ENCODE measurements at places on chromosomes 16 and 17.
A peak's percentile ranks its signal among the peaks of the same experiment; 100 is the strongest.

- no peak for DNase-seq
Measured at GRCh38 chr16:12423131-12423530, 380.6 kb downstream of the CPPED1 start.

DNA sequence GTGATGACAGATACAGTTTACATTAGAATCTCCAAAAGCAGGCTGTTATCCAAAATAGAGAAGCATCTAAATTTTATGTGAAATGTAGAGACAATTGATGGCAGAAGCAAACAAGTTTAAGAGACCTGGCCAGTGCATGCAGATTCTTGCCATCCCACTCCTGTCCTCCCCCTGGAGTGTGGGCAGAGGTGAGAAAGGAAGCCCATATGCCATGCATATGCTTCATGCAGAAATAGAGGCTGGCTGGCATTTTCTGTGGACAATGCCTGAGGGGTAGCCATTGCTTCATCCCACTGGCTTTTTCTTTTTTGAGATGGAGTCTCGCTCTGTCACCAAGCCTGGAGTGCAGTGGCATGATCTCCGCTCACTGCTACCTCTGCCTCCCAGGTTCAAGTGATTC lies 382.1 kb downstream of the RBFOX1 start:
- DNase-seq = no peak

DNA sequence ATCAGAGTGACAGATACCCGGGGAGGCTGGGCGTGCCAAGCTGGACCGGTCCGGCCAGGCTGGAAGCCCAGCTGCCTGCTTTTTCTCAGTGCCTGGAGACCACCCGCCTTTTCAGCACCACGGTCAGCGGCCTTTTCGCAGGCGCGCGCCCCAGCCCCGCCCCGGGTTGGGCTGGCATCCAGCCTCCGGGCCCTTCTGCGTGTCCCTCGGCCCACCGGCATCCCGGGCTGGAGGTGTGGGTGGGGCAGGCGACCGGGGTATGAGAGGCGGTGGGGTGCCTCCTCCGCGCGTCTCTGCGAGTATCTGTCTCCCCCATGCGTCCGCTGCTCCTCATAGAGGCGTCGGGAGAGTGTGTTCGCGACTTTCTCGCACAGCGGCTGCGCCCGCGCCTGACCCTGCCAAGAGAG lies 102.5 kb downstream of the MRM1 start:
- no peak for DNase-seq

DNA sequence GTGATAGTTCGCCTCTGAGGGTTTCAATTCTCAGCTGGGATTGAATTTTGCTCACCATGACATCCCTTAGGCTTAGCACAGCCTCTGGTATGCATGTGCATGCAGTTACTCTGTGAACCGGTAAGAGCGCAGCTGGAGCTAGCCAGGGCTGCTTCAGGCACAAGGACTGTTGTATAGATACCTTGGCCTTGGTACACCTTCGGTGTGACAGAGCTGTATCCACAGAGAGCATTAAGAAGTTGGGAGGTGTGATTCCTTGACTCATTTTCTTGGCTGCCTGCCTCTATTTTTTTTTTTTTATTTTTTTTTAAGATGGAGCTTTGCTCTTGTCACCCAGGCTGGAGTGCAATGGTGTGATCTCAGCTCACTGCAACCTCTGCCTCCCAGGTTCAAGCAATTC lies 2.2 kb upstream of the NUTF2 start:
- DNase-seq = no peak

DNA sequence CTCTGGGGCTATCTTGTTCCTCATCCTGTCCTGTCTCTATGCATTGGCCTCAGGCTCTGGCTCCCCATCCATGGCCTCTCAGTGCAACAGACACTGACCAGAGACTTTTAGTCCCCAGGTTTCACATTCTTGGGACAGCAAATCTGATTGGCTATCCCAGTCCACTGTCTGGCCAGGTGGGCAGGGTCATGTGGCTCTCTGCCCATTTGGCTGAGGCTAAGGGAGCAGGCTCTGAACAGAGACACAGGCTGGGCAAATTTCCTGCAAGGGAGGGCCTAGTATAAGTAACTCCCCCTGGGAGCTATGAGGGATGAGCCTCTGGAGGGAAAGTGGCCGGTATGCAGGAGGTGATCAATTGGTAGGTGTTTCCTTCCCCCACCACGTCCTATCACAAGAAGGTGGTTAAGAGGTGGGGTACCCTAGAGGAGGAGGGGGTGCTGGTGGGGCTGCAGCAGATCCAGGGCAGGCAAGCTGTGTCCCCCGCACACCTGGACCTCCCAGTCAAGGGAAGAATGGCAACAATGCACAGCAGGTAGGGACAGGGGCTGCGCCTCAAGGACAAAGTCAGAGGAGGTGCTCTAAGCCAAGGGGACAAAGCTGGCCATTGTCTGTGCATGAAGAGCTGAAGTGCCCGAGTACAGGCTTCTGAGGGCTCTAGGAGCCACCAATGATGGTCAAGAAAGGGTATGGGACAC lies 13.2 kb downstream of the XYLT2 start:
- DNase-seq = no peak

- no peak for DNase-seq
Measured at GRCh38 chr17:50871364-50871763, 5.2 kb upstream of the TOB1 start.

DNA sequence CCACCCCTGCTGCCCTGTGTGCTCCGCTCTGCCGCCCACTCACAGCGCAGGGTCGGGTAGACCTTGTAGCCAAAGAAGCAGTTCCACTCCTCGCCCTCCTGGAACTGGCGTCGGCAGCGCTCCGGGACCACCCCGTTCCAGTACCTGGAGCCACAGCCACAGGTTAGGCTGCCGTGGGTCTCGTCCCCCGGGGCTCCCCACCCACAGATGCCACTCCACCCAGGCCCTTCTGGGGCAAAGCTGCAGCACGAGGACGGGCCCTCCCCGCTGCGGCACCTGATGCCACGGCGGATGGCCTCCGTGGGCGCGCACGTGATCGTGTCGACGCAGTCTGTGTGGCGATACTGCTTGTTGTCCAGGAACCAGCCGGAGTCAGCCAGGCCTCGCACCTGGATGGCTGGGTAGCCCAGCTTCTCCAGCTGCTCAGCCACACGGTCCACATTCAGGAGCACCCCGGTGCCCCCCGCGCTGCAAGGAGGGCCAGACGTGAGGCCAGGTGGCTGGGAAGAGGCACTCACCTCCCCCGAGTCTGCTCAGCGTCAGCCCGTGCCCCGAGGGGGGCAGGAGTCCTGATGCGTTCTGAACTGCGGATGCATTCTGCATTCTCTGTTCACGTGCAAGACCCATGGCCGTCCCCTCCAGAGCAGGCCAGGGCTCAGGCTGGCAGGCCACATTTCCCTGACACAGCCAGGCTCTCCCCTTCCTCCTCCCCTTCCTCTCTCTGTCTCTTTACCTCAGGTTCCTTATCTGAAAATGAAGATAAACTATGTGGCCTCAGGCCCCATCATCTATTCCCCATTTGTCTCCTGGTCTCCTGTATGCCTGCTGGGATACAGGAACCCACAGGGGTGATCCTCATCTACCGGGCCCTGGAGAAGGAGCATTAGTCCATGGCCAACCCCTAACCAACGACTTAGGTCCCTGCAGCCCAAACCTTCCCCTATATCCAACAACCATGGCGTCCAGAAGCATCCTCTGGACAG lies 4.1 kb downstream of the NOTUM start:
- DNase-seq = no peak

DNA sequence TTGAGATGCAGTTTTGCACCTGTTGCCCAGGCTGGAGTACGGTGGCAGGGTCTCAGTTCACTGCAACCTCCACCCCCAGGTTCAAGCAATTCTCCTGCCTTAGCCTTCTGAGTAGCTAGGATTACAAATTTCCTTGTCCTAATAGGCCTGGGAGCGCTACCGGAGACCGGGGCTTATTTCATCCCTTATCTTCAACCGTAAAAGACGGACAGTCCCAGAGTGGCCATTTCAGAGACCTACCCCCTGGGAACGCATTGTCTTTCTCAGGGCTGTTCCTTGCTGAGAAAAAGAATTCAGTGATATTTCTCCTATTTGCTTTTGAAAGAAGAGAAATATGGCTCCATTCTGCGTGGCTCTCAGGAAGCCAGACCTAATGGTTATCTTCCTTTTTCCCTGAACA lies 39.6 kb upstream of the GINS3 start:
- DNase-seq = no peak

DNA sequence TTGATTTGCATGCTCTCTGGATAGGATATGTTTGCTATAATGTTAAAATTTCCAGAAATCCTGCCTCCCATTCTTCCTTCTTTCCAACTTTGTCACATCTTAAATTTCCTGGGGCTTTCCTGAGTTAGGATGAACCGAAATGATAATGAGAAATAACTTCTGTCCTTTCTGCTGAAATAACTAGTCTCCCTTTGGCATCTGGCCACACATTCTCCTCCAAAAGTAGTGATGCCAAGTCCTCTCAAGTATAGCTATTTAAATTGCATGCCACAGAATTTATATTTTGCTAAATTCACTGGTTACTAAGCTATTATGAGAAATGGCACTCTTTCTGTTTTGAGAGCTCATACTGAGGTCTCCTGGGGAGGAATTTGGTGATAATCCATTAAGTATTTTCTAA lies 30.6 kb downstream of the FAM20A start:
- DNase-seq = no peak

GRCh38 chr17:50169881-50170459 lies 4.2 kb downstream of the SGCA start:
- DNase-seq = no peak

- no peak for DNase-seq
Measured at GRCh38 chr17:83136156-83136555, 56.7 kb downstream of the METRNL start.

DNA sequence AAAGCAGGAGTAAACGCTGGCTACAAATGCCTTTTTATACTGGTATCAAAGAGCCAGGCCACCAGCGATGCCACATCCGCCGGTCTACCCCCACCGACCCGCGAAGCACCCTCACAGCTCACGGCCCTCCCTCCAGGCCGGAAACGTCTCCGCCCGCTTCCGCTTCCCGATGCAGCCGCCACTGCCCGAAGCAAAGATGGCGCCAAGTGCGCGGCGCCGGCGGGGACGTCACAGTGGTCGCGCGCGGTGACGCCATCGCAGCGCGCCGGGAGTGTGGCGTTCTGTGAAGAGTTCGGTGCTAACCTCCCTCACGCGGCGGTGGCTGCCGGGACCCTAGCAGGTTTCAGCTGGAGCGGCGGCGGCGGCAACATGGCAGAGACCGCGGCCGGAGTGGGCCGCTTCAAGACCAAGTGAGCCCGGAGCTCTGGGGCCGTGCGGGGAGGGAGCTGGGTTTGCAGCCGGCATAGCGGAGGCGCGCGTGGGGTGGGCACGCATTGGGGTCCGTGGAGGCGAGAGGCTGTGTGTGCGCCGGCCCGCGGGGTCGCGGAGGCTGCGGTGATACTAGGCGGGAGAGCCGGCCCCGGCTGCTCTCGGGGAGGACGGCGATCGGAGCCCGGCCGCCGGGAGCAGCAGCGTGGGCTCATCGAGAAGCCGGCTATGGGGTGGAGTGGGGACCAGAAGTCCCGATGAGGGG lies at the start of gene TBL3:
Gene TBL3 (plus strand): TSS at position 258 of the 694 bp plus-strand sequence. CDS start 112 bp downstream, at position 370.
- peak; percentile 97 for DNase-seq

- DNase-seq = no peak
Measured at GRCh38 chr16:80806927-80807340, 2.5 kb upstream of the CDYL2 start.

- no peak for DNase-seq
Measured at GRCh38 chr17:28105501-28105900, 63.0 kb downstream of the NLK start.

DNA sequence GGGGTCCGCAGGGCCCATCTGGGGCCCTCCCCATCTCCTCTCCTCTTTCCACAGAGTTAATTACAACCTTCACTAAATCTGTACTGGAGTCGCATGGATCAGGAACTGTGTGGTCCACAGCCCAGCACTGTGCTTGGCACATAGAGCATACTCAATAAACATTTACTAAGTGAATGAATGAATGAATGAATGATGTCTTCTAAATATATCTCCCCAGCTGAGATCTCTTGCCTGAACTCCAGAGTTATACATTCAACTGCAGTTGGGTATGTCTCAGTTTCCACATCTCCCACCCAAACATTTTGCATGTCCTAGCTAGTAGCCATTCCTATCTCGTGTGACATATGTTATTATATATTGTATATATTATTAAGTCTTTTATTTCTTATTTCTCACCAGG lies 28.7 kb upstream of the IL21R start:
- no peak for DNase-seq

- DNase-seq = no peak
Measured at GRCh38 chr17:29124135-29124924, 55.9 kb downstream of the MYO18A start.

DNA sequence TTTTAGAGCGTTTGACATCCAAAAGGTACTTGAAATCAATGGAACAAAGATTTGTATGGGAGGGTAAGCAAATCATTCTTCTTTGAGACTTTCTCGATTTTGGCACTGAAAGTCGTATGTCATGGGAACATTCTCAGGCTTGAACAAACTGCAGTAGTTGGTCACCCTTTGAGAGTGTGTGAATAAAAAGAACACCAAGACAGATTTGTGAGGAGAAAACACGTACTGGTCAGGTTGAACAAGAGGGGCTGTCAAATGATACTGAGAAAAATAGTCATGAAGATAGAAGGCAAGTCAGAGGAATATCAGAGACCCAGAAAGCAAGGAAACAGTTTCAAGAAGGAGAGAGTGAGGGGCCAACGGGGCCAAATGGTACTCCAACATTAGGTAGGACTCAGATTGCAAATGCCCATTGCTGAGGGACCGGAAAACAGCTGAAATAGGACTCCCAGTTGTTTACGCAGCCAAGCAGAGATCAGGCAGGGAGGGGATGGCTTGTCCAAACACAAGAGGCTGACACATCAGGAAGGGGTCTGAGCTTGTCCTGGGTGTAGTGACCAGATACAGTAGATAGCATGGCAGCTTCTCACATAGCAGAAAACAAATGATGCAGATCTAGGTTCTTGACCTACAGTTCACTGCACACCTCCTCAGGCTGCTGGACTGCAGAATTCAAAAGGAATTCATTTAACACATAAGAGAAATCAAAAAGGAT lies 74.5 kb upstream of the MYOCD start:
- no peak for DNase-seq

DNA sequence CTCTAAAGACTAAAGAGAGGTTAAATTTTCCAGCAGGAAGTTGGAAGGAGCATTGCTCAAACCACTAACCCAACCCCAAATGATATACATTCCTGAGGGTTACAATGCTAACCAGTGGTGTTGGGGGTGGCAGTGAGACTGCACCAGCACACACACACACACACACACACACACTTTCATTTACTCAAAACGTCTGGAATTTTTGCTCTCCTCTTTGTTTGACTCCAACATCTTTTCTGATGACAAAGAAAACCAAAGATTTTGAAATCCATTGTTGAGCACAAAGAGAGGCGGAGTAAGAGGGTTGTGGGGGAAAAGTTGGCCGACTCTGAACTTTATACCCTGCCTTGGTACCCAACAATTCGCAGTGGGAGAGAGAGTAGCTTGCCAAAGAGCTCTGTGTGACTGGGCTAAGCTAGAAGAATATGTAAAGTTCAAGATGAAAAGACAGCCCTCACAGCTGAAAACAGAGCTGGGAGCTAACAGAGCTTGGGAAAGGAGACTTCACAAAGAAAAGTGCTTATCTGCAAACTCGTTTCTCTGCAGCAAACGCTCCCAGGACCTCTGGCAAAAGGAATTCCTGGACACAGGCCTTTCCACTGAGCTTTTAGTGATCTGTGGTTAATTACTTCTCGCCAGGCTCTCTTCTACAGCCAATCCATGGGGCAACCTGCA lies 426.0 kb upstream of the CDH11 start:
- no peak for DNase-seq

- no peak for DNase-seq
Measured at GRCh38 chr16:51932317-51932716, 614.6 kb downstream of the TOX3 start.

Data from NCI-H187 (cell line).